AG08395 (cell line): ENCODE measurements at places on chromosomes 12 and 14.

DNA sequence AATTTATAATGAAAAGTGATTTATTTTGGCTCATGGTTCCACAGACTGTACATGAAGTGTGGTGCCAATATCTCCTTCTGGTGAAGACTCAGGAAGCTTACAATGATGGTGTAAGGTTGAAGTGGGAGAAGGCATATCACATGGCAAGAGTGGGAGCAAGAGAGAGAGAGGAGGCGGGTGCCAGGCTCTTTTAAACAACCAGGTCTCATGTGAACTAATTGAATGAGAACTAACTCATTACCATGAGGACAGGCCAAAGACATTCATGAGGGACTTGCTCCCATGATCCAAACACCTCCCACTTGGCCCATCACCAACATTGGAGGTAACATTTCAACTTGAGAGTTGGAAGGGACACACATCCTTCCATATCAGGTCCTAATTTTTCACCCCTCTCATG, 155.2 kb downstream of the SLC38A4 start:
- DNase-seq = no peak

DNA sequence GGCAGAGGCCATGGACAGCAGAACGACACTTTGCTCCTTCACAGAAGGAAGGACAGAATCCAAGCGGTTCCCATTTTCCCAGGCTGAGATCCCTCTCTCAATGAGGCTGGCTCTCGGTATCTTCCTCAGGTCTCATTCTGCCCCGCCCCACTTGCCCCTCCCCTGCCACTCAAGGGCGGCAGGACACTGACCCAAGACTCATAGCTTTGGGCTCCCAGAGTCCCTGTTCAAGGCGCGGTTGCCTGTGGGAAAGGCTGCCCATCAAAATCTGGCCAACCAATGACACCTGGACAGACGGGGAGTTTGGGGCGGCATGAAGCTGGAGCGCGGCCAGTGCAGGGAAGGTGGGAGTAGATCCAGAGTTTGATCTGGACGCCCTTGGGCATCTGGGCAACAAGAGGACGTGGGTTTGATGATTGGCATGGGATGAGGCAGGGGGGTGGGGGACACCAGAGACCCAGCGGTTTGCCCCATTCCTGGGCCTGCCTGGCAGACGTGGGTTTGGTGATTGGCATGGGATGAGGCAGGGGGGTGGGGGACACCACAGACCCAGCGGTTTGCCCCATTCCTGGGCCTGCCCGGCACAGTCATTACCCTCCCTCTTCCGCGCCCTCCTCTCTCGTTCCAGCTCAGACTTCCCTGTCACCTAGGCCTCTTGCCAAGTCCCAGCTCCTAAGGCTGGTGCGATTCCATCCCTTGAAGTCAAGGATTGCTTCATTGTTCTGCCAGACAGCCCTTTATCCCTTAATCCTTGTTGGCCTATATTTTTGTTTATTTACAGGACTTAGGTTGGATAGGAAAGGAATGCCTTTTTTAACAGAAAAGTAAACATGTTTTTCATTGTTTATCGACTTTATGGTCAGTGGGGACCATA, 92.1 kb downstream of the NINJ2 start:
- DNase-seq = peak; percentile 90

DNA sequence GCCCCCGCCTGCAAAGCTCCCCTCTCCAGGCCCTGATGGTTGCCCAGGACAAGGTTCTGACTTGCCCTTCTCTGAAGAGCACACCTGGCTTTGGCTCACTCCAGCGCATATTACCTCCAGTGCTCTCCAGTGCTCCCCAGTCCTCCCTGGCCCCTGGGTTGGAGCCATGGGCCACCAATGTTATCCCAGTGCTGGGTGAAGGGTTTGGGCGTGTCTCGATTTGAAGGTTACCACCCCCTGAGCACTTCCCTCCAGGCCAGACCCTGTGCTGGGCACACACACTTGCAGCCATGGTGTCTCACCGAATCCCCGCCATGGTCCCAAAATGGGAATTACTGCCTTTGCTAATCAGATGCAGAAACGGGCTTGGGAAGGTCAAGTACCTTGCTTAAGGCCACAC, 11.1 kb downstream of the RITA1 start:
- DNase-seq = no peak

DNA sequence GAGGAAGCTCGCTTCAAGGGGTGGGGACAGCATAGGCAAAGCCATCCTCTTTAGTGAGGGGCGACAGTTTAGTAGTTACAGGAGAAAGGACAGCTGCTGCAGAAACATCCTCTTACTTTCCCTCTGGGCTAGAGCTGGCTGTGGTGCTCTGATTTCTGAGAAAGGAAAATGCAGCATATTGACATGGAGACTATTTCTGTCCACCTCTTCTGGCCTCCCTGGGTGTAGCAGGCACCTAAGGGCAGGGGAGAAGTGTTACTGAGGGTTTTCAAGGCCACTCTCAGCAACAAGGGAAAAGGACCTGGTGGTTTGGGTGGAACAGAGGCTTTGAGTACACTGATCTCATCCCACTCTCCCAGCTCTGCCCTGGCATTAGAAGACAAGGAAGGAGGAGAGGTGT, 40.0 kb upstream of the CTDSP2 start:
- DNase-seq = no peak

- DNase-seq = peak; percentile 62
Measured at GRCh38 chr12:90909069-90909770, 45.8 kb downstream of the CCER1 start.

DNA sequence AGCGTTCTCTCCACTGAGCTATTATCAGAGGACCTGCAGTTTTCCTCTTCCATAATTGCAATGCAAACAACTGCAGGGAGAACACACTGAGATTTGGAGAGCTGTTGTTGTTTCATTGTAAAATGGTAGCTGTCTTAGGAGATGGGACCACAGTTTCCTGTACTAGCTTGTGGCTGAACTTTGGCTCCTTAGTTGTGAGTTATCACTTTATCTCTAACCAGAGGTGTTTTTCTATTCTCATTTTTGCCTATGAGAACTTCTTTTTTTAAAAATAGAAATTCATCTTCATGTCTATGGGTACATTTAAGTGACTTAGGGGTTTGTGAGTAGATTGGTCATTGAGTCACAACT, 216.5 kb downstream of the SLC38A4 start:
- no peak for DNase-seq

DNA sequence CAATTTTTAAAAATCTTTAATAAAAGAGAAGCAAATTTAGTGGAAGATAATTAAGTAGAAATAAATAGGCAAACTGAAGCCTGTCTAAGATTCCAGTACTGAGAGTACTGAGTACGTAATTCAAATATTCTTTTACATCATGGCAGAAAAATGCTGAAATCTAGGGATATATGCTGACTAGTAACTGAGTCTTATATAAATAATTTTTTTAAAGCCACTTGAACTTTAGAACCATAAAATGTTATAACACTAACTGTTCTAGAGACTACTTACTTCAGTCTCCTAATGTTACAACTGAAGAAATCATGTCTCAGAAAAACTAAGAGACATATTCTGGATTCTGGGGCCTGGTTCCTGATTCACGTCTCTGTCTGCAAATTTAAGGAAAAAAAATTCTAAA, 230.6 kb upstream of the PLEKHG7 start:
- DNase-seq = no peak

DNA sequence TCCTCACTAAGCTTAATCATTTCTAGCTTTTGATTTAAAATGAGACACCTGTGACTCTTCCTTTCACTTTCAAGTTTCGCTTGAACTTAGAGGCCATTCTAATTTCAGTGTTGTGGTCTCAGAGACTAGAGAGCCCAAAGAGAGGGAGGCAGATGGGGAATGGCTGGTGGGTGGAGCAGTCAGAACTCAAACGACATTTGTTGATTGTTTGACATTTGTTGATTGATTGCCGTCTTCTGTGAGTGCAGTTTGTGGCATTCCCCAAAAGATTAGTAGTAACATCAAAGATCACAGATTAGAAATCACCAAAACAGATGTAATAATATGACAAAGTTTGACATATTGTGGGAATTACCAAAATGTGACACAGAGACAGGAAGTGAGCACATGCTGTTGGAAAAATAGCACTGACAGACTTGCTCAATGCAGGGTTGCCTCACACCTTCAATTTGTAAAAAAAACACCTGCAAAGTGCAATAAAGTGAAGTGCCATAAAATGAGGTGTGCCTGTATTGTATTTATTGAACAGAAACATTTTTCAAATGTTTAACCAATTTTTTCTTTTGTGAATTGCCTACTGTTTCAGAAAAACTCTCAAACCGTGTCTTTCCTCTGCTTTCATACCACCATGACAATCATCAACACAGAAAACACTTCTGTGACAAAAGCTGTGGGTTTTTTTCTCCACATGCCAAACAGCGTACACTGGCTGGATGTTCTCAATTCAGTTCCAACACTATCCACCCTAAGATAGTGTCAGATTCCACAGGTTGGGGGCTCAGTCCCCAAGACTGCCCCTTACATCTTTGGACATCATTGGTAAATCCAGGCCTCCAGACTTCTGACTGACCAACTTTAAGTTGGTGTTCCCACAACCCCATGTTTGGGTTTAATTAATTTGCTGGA, 376.3 kb upstream of the RGS6 start:
- no peak for DNase-seq

- peak; percentile 22 for DNase-seq
Measured at GRCh38 chr12:3315201-3315661, 175.8 kb upstream of the PRMT8 start.

GRCh38 chr12:32030151-32030550, 70.9 kb downstream of the RESF1 start:
- no peak for DNase-seq

GRCh38 chr12:116642683-116643082, 83.5 kb downstream of the MAP1LC3B2 start:
- no peak for DNase-seq

DNA sequence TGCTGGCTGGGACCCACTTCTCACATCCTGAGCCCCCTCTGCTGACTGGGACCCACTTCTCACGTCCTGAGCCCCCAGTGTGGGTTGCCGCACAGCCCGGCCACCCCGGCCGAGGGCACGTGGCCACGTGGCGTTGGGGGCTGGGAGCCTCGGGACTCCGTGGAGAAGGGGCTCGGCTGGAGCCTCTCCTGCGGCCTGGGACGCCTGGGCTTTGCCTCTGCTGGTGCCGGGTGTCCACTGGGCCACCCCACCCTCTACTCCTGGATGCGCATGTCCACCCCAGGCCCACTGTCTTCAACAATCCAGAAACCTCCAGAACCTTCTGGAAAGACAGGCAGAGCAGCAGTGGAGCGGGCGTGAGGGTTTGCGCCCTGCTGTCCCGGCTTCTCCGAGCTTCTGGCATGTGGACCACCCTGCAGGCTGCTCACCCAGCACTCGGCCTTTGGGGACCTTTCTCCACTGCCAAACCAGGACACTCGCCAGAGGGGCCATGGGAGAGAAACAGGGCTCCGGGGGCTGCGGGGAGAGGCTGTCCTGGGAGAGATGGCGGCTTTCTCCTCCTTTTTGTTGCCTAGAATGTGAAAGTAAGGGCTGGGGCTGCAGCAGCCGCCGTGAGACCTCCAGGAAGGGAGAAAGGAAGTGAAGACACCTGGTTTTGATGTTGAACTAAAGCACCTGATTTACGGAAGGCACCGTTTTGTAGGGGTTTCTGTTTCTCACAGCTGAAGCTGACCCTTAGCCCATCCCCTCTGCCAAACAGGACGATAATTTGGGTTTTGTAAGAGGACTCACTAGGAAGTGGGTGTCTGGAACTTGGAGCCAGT, 30.0 kb downstream of the NOC4L start:
- DNase-seq = no peak

DNA sequence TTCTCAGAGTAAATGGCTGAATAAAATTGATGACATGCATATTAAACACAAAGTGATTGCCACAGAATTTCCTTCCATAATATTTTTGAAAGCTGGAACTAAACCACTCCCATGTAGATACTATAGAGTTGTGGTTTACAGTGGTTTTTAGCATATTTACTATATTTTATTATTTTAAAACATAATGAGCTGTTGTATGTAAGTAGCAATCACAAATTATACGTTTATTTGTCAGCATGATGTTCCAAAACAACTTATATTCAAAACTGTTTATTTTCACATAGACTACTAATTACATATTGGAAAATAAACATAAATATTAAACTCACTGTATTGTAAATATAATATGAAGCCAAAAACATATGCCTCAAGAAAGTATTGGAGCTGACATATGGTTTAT, 77.2 kb downstream of the NAV3 start:
- no peak for DNase-seq

GRCh38 chr14:72880820-72881219, 13.1 kb downstream of the DPF3 start:
- no peak for DNase-seq

- DNase-seq = no peak
Measured at GRCh38 chr14:85824526-85824925, 294.6 kb downstream of the FLRT2 start.

GRCh38 chr12:49648712-49649003, 25.3 kb downstream of the PRPF40B start:
- no peak for DNase-seq
